ENCODE measurements at places on chromosomes 3 and 15.

DNA sequence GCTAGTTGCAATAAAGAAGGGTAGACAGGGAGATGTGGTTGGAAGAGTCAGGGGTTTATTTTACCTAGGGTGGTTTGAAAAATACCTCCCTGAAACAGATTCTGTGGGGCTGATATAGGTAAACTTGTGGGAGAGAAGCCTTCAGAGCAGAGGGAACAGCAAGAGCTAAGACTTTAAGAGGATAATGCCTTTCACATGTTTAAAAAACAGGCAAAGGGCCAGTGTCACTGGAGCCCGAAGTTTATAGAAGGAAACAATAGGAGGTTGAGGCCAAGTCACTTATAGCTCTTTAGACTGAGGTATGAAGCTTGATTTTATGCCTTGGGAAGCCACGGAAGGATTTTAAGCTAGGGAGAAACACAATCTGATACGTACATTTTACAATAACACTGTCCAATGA lies 448.7 kb downstream of the TAFA4 start:
- no peak for DNase-seq

- no peak for DNase-seq
These were observed 81.9 kb upstream of the CDV3 start for GRCh38 chr3:133491481-133492059.

- no peak for DNase-seq
These were observed 128.7 kb downstream of the PGPEP1L start for GRCh38 chr15:98878862-98879261.

- no peak for DNase-seq
These were observed 596.3 kb downstream of the PYDC2 start for GRCh38 chr3:192057261-192057660.

- DNase-seq, result no peak
These were observed 73.1 kb downstream of the RAB11A start for GRCh38 chr15:65942436-65942835.

GRCh38 chr3:186352369-186352768 lies 9.7 kb downstream of the DGKG start:
- DNase-seq, result no peak

DNA sequence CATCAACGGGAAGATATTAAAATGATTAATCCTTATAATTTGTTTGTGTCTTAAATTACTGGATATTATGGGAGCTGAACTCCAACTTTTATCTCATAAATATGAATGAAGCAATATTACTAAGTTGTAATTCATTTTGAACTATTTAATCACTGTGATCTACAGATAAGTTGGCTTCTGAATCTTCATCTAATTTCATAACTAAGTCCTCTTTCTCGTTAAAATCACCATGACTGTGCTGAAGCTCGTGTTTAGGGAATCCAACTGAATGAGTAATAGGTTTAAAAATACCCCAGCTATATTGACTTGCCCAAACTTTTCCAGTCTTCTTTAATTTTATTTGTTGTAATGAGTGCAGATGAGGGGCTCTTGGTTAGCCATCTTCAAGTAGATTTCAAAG lies 14.1 kb downstream of the MDFIC2 start:
- DNase-seq, result no peak

GRCh38 chr15:40481341-40482074 lies 10.7 kb downstream of the CHST14 start:
- DNase-seq, result peak; percentile 64

- peak; percentile 84 for DNase-seq
These were observed 52.4 kb downstream of the IL1RAP start for GRCh38 chr3:190566043-190566933.
